ENCODE measurements at places on chromosomes 4 and X.

GRCh38 chr4:126686491-126686890, 946.3 kb upstream of the INTU start:
- DNase-seq, result no peak

DNA sequence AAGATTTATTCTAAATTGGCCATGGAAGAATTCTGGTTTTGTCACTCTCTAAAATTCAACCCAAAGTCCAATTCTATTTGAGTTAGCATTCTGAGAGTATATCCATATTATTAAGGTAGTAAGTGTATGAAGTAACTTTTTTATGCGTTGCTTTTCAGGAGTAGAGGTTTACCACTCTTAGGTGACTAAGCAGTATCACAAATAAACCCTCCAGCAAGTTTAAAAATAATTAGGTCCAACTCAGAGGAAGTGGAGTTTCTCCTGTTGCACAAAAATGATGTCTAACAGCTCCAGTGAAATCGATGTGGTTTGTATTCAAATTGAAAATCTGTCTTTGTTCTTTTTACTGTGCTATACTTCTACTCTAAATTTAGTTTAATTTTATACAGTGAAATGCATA, 6.6 kb downstream of the SCML1 start:
- DNase-seq, result no peak

DNA sequence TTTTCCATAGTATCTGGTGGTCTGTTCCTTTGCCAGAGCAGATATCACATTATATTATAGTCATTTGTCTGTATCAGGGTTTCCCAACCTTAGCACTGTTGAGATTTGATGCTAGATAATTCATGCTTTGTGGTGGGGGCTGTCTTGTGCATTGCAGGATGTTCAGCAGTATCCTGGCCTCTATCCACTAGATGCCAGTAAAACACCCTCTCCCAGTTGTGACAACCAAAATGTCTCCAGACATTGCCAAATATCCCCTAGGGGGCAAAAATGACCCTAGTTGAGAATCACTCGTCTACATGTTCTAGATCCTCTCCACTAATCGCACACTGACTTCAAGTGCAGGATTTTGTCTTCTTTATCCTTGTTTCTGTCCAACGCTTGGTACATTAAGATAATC, 160.8 kb downstream of the FANCB start:
- DNase-seq, result no peak

DNA sequence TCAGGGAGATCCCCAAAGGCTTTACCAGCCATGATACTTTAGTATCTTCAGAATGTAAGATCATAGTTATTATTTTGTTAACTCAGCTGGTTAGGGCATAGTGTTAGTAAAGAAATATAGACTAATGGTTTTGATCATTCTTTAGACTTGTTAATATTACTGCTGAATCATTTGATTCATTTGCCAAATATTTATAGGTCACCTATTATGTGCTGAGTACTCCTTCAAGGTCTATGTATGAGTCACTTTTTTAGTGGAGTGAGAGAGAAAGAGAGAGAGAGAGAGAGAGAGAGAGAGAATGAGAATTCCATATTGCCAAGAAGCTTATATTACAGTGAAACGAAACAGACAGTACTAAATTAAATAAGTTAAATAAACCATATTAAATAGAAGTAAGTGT, 110.3 kb downstream of the UBE2NL start:
- DNase-seq, result no peak

- no peak for DNase-seq
Measured at GRCh38 chr4:98113012-98113411, 30.3 kb downstream of the STPG2 start.

DNA sequence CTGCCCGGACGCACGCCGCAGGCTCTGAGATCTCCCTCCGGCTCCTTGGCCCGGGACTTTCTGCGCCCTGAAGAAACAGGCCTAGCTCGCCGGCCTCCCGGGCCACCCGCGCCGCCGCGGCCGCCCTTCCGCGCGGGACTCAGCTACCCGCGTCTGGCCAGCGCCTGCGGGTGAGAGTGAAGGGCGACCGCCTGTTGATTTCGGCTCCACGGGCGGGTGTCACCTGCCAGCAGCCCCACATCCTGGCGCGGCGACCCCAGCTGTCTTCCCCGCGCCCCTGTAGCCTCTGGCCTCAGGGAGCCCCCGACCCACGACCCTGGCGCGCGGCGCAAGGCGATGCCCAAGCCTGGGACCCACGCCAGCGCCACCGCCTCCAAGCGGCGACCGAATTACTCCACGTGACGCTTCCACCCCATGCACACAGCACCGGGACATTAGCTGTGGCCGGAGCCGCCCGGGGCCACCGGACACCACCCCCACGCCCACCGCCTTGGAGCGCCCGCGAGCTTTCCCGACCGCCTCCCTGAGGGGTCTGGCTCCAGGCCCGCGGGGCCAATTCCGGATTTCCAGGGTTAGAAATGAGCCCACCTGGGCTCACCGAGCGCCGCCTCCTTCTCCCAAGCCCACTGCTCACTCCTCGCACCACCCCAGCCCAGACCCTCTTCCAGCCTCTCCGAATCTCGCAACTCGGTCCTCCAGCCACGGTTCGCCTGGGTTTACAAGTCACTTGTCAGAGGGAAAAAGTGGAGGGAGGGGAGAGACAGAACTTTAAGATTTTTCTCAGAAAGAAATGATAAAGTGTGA, 10.2 kb downstream of the ARX start:
- no peak for DNase-seq

DNA sequence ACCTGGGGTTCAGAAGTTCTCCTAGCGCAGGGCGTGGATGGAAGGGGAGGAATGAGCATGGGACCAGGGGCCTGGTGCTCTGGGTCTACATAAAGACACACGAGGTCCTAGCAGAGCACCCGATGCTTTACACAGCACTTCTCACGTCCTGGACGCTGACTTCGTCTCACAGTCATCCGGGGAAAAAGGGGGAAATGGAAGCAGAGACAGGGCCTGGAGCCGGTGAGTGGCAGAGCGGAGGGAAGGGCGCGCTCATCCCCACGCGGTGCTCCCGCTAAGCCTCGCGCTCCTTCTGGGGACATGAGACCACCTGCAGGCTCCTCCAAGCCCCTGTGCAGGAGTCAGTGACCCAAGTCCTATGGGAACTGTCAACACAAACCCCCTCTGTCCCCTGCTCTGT, 157.7 kb downstream of the AFAP1 start:
- DNase-seq, result no peak

DNA sequence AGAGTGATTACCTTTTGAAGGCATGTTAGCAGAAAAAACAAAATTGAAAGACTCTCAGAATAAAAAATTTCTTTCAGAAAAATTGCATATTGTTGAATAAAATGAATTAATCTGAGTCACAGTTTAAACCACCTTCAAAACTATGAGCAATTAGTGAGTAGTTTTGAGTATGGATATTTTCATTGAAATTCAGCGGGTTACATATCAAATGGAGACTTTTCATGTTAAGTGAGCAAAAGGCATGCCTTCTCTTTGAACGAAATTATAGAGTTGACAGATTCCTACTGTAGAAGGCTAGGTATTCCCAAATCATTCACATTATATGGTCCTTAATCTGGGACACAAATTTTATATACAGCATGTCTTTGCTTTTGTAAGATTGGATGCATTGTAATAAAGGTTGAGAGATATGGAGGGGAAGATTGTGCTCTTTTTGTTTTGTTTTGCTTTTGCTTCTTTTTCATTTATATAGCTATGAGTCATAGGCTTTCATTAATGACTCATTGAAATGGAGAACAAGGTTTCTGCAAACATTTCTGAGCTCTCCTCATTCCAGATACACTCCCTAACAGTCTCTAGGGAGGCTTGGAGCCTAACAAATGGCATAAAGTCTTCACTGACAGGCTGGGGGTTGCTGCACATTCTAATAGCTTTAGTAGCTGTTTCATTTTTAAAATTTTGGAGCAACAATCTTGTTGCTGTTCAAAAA, 21.6 kb downstream of the PCDH18 start:
- no peak for DNase-seq

GRCh38 chrX:148501386-148502066, 1.1 kb downstream of the AFF2 start:
- DNase-seq, result no peak

DNA sequence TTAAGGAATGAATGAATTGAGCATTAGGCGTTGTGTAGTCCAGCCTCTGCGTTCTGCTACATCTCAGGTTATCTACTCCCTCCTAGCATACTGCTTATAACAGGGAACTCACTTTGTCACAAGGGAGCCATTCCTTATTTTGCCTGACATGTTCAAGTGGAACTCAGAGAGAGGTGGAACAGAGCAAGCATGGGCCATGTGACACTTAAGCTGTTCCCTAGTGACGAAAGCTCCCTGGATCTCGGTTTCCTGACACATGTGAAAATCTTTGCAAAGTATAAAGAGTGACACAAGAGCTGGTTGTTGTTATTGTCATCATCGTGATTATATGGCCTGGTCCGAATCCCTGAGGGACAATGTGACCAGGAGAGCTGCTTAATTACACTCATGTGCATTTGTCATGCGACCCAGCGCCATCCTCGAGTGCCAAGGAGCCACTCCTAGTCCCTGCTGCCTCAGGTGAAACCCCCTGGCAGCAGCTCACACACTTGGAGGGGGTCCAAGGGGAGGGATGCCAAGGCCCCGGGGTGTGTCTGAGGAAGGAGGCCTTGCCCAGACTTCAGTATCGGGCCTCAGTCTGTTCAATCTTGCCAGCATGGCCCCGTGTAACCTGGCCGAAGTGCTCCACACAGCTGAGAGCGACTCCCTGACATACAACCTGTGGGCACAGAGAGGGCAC, 98.5 kb upstream of the MAP3K15 start:
- DNase-seq, result no peak

DNA sequence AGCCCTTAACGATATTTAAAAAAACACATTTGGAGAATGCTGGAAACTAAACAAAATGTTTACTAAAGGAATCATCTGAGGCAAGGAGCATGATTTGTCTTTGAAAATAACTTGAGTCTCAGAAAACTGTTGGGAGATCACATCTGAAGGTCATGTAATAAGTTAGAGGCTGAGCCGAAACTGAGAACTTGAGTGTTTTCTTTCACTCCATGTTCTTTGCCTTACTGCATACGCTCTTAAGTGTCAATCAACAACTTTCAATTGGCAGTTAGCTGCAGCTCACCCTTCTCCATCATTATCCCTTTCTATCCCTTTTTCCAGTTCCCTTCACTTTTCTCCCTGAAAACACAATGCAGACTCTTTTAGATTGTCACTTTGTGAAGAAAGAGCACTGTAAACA, 216.2 kb downstream of the ADGRA3 start:
- no peak for DNase-seq

DNA sequence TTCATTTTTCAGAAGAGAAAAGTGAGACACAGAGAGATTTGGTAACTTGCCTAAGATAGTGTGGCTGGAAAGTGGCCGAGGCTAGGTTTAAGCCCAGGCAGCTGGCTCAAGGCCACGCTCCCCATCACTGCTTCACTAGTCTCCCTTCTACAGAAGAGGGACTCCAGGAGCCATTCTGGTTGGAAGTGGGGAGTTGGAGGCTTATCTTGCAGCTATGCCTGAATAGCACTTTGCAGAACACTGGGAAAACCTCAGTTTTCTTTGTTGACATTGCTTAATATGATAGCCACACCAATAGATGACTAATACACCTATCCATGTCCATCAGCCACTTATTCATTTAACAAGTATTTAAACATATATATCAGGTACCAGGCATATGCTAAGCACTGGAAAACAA, 18.5 kb downstream of the LRRC66 start:
- DNase-seq, result no peak

DNA sequence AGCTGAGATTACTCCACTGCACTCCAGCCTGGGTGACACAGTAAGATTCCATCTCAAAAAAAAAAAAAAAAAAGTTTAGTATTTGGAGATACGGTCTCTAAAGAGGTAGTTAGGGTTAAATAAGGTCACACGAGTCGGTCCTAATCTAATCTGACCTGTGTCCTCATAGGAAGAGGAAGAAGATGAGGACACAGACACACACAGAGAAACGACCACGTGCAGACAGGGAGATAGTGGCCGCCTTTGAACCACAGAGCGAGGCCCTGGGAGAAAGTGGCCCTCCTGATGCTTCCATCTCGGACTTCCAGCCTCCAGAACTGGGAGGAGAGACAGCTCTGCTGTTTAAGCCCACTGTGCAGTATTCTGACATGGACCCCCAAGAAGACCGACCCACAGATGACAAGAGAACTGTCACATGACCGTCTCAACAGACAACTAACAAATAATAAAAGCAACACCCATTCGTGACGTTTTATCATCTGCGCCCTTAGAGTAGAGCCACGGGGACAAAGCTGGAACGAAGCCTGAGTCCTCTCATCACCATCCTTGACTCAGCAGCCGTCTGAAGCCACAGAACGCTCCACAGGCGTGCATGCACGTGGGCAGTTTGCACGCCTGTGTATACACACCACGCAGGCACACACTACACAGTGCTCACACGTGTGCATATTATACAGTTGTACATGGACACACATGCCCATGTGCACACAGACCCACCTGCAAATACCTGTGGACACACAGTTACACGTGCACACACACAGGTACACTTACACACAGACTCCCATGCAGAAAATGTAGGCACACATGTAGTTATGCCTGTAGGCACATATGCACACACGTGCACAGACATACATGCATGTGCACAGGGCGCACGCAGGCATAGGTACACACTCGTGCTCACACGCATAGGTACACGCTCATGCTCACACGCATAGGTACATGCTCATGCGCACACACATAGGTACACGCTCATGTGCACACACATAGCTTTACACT, 51.7 kb downstream of the FAM53A start:
- DNase-seq, result no peak

DNA sequence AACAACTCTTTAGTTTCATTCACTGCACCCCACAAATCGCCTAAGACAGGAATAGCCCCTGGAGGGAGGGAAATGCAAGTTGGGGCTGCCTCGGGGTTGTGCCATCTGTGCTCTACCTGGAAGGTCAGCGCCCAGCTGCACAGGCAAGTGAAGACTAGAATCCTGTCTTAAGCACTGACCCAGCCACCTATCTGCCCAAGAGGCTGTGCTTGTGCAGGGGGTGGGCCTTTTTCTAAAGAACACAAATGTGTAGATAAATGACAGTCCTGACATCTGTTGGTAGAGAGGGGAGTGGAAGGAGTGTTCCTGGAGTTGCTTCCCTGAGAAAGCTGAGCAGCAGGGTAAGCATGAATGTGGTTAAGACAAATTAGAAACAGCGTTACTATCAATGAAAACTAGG, 15.7 kb downstream of the ZNF518B start:
- DNase-seq, result no peak

GRCh38 chrX:19156186-19156585, 33.9 kb upstream of the ADGRG2 start:
- DNase-seq, result no peak

DNA sequence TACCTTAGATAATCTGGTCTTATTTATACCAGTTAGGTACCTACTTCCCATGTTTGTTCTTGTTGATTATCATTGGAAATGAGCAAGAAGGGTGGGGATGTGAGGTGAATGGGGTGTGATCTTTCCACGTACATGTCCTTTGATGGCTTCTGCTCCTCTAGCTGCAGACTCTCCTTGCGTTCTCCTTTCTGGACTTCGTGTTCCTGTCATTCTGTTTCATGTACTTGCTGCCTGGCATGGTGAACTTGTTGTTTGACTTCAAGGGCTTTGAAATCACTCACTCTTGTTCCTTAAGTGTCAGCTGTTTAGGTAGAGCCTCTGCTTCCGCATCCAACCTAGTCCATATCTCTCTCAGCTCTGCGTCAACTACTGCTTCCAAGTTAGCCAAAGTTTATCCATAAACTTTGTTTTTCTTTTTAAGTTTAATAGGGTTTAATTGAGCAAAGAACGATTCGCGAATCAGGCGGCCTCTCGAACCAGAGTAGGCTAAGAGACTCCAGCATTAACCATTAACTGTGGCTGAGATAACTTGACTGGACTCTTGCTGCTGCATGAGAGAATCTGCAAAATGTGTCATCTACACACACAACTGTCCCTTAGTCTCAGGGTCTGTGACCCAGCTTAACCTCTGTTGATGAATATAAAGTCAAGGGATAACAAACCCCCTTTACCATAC, 42.8 kb downstream of the FHL1 start:
- DNase-seq, result no peak

Measured in T-helper 2 cell (primary cell).